ENCODE measurements at places on chromosomes 12 and 14.

DNA sequence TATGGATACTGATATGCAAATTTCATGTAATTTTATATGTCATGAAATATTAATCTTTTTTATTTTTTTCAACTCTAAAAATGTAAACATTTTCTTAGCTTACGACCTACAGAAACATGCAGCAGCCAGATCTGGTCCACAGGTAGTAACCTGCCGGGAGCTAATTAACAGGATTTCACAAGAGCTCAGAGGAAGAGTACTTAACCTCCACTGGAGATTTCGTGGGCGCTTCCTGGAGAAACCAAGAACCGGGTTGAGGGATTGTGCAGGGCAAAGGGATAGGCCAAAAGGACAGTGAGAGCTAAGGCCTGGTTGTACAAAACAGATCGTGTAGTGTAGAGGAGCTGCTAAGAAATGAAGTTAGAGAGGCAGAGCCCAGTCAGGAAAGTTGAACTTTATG is 315.7 kb downstream of the PAWR start:
- no peak for DNase-seq

GRCh38 chr14:27190296-27190695 is 592.5 kb upstream of the NOVA1 start:
- no peak for DNase-seq

GRCh38 chr12:110080410-110080809 is 32.1 kb upstream of the C12orf76 start:
- no peak for DNase-seq

GRCh38 chr14:64212666-64213065 is 81.5 kb downstream of the ESR2 start:
- no peak for DNase-seq

GRCh38 chr14:68173227-68173972 is 353.8 kb downstream of the RAD51B start:
- no peak for DNase-seq

GRCh38 chr12:56629459-56630179 is 507 bp downstream of the BAZ2A start:
- DNase-seq: peak; percentile 44

DNA sequence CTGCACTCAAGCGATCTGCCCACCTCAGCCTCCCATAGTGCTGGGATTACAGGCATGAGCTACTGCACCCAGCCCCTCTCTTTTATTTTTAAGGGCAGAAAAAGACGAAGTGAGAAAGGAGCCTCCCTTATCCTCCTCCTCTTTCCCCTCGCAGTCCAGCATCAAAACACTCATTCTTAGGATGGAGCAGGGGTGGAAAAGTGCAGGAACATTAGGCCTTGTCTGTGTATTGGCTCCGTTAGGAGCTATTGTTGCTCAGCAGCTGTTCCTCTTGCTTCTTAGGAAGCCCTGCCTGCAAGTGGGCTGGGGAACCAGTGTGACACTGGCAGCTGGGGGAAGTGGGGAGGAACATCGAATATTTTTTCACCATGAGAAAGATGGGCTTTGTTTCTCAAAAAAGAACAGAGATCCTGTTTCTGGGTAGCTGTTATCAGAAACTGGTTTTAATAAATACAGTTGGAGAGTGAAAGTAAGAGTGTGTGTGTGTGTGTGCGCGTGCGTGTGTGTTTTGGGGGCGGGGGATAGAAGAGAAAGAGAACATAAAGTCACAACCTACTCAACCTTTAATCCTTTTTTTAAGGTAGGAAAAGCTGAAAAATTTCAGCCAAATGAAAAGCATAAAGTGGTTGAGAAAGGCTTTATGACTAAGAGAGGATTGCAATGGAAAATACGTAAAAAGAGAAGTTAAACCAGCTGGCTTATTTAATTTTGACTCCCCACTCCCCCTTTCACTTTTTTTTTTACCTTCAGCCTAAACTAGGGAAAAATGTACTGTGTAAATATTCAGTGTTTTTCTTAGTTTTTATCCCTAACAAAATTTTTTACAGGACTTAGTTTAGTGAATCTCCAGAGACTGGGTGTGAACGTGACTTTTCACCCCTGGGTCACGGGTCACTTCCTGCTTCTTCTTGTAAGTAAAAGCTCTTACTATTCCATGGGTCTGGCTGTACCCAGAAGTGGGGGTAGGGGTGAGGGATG is 197.2 kb upstream of the PLEKHG7 start:
- DNase-seq: peak; percentile 21

GRCh38 chr12:111035578-111036301 is 115.4 kb upstream of the MYL2 start:
- no peak for DNase-seq

DNA sequence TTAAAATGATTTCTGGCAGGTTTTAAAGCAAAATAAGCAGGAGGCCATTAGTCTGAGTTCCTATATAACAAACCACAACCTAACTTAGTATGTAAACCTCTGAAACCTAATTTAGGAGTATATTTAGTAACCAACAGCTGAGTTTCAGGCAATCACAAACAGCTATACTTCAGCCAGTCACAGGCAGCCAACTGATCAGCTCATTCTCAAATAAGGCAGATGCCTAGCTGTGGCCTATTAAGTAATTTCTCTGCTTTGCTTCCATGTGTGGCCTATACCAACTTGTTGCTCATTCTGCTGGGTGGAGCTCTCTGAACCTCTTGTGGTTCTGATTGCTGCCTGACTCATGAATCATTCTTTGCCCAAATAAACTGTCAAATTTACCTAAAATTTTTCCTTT is 408.9 kb upstream of the FBXO33 start:
- no peak for DNase-seq

DNA sequence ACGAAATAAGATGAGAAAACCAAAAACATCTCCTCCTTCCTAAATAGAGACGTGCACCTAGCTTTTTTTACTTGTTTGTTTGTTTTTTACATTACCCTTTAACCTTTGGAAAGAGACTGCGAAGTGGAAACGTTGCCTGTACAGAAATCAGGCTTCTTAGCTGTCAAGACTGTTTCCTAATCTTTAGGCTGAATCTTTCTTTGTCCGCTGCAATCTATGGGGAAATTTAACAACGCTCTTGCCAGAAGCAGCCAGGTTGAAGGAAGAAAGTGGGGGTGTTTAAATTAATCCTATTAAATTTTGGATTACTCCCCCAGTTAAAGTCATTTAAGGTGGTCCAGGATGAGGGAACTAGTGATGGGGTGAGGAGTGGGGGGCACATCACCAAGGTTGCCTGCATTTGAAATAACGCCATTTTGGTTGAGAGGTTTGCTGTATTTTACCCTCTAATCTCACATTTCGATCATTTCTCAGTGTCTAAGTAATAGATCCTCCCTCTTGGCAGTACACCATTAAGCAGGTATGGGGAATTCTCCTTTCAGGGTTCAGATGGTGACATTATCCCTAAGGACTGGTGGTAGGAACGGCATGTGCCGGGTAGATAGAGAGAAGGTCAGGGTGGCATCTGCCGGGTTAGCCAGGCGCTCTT is 2.6 kb downstream of the FLRT2 start:
- no peak for DNase-seq

- DNase-seq: peak; percentile 56
These were observed 12.5 kb downstream of the GALNT6 start for GRCh38 chr12:51378749-51379148.
